ENCODE measurements at places on chromosomes 13 and 19.

GRCh38 chr19:35522745-35523327 is 5.3 kb downstream of the SBSN start:
- no peak for DNase-seq

DNA sequence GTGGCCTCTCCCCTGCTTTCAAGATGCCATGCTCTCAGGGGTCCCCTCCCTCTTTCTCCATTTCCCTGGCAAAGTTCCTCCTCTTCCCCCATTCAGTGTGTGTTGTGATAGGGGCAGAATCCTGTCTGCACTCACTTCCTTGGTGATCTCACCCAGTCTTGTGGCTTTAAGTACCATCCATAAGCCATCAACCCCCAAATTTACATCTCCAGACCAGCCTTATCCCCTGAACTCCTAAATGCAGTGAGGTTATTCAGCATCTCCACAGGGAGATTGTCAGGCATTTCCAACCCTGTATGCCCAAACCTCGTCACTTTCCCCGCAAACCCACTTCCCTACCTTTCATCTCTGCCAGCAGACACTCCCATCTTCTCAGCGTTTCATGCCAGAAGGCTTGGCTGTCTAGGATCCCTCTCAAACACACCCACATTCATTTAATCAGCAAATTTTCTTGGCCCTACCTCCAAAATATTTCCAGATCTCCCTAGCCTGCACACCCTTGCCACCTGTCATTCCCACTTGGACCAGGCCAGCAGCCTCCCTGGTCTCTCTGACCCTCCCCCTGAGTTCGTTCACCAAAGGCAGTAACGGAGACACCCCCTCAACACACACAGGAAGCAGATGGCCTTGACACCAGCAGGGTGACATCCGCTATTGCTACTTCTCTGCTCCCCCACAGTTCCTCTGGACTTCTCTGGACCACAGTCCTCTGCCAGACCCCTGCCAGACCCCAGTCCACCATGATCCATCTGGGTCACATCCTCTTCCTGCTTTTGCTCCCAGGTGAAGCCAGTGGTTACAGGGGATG is at the start of gene HCST:
Gene HCST, plus strand, starts transcription at position 676 of the 808 bp plus-strand sequence. Its CDS starts 65 bp downstream, at position 741.
- DNase-seq = no peak

DNA sequence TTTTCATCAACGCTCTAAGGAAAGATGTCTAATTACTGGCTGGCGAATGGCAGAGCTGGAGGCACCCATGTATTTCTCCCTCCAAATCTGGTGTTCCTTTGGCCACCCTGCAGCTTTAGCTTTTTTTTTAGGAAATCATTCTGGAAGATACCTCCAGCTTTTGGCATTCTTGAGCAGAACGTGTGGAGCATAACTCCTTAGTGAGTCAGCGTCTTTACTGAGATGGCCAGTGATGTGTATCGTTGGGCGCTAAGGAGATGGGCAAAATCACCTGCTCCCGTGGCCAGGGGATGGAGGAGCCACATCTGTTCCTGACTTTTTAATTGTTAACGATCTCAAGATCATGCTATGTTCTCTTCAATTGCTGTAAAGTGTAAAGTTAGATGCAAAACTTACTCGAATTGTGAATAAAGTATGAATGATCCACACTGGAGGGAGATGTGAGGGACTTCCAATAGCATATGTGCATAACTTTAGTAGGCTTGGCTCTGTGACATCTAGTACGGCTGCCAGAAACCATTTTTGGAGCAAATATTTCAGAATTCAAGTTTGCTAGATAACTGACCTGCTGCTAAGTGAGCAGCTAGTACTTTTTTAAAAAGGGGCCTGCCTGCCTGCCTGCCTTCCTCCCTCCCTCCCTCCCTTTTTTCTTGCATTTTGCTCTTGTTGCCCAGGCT is 24.4 kb upstream of the C1QTNF9 start:
- no peak for DNase-seq

DNA sequence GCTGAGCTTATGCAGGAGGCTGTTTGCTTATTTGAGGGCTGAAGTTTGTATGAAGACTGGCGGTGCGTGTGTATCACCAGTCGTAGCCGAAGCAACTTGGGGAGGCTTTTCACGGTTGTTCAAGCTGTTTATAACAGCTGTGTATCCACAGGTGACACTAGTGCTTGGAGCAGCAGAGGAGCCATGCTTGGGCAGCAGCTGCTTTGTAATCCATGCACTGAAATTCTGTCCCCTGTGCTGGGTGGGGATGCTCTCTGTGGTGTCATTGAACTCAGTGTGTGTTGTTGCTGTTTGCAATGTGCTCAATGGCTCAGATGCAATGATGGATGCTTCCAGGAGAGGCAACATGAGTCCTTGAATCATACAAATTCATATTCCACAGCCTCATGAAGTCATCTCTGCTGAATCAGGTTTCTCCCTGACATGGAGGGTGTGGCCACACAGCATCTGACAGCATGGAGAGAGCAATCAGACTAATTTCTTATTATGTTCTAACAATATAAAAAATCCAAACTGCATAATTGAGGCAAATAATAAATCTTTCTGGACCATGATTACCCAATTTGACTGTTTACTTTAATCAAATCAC is 18.8 kb upstream of the GTF3A start:
- DNase-seq = no peak

DNA sequence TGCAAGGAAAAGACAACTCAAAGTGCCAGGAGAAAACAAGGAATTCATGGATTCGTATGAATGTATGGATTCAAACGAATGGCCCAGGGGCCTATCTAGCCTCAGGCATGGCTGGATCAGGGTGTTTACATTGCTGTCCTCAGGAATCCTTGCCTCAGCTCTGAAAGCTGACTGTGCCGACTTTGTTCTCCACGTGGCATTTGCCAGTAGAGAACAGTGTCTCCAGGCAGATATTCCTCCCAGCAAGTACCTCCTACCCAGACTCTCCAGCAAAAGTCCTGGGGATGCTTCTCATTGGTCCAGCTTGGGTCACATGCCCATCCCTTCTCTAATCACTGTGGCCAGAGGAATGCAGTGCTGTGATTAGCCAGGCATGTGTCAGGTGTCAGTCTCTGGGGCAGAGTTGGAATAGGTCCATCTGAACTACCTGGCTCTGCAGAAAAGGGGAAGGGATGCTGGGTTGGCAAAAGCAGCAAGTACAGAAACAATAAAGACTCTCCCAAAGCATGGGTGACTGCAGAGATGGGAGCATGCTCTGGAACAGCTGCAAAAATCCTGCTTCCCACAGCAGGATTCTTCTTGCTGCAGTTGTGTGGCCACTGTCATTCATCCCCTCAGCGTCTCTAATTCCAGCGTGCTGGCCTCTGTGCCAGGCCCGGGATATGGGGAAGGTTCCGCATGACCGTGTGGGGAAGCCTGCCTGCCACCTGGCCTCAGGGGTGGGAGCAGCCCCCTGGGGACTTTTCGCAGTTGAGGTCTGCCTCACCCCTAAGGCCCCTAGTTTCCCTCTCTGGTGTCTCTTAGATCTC is 30.0 kb downstream of the CCNE1 start:
- DNase-seq = peak; percentile 94

DNA sequence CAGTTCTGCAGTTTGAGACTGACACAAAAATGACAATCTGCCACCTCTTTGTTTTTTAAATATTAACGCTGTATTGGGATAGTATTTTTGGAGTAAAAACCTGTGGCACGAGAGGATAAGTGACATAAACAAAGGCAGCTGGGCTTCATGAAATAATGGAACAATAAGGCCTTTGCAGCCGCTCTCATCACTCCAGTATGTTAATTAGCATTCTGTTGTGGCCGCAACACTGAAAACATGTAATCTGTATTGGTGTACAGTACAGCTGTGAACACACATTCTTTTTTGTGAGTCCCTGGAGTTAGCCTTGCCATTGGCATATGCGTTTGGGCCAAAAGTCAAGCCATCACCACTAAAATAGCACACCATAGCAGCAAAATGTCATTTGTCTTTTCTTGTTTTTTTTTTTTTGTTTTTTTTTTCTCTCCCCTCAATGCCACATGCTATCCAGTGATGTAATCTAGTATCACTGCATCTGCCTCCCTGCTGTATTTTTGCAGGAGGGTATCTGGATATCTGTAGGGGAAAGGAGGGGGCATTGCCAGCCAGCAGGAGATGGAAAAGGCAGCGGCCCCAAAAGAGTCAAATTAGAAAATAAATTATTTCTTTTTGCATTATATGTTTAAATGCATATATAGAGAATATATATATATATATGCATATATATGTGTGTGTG is 885 bp upstream of the ZNF536 start:
- DNase-seq = no peak

DNA sequence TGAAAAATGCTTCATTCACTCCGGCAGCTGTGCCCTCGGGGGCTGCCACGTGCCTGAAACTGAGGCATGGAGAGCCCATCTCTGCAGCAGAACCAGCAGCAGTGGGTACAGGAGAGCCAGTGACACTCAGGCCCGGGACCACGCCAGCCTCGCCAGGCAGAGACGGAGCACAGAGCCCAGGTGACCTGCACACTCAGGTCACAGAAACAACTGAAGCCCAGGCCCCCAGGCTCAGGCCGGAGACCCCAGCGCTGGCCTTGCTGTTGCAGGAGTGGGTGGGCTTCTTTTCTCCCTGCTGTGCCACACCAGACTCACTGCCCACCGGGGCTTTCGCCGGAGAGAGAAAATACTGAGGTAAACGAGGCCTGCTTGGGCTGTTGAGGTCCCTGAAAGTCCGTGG is 117.3 kb downstream of the SOX1 start:
- DNase-seq = no peak

- no peak for DNase-seq
These were observed 170.3 kb upstream of the ARGLU1 start for GRCh38 chr13:106738186-106738678.

GRCh38 chr13:32390048-32390447 is 37.9 kb downstream of the N4BP2L1 start:
- no peak for DNase-seq

- peak; percentile 50 for DNase-seq
These were observed 10.9 kb downstream of the RFX1 start for GRCh38 chr19:13995017-13995728.

GRCh38 chr13:48954081-48954480 is 21.6 kb upstream of the FNDC3A start:
- DNase-seq = no peak

GRCh38 chr13:71499235-71499634 is 367.8 kb downstream of the DACH1 start:
- no peak for DNase-seq

DNA sequence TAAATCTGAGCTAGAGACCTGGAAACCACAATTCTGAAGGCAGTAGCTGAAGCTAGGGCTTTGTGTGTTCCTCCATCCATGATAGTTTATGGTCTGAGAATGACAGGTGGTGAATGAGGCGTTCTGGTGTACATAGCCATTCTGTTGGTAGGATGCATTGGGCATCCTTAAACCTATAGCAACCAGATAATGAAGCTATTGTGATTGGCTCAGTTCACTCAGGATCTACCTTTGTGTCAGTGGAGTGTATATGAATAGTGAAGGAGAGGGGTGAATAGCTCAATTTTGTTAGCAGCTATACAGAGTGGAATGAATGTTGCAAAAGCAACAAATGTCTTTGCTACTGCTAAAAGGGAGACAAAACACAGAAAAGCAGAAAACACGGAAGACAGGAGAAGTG is 80.0 kb upstream of the PCDH20 start:
- no peak for DNase-seq

DNA sequence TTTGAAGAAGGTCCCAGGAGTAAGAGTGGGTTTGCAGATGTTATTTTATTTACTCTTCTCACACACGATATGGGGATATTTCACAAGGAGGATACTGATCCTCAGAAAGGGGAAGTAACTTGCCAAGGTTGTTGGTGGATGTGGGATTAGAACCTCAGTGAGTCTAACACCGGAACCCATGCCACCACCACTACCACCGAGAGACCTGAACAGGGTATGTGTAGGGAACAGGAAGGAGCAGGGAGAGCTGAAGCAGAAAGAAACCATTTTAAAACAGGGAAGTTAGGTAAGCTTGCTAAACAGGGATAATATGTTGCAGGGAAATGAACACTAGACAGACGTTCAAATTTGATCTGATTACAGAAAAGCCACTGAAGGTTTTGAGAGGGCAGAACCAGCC is 11.6 kb upstream of the CEACAM3 start:
- DNase-seq = no peak

DNA sequence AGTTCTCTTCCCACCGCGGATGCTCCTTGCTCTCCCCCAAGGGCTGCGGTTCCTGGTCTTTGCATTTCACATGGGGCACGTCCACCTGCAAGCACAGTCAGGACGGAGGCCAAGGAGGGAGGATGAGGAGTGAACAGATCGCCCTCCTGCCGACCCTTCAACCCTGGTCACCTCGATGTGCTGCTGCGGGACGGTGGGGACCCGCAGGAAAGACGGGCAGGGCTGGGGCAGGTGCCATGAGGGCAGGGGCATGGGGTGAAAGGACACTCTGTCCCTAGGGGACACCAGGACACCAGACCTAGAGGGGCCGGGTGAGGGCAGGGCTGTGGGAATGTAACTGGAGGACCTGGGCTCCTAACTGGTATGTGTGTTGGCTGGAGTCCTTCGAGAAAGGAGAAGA is 840 bp downstream of the SYCE2 start:
- DNase-seq = no peak

DNA sequence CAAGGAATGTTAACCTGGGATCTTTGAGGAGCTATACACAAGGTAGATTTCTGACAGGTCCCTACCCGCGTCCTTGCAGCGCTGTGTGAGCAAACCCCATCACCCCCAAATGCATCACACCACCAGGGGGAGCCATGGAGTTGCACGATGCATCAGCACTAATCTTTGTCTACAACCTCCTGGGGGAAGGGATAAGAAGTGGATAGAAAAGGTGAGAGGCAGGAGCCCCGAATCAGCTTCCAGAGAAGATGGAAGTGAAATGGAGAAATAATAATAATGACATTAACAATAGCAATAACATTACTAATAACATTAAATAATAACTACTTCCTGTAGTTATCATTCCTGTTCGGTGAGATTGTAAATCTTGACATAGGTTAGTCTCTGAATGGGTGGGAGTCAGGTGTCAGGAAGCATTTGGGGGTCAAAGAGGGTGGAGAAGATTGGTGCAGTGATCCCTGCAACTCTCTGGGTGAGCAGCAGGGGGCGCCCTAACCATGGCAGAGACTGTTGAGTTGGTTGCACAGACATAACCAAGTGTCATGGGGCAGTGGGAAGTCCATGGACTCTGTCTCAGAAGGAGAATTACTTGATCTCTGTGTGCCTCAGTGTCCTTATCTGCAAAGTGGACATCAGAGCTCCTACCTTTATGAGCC is 16.5 kb downstream of the SIGLEC7 start:
- no peak for DNase-seq

GRCh38 chr19:51128227-51128626 is 3.5 kb downstream of the SIGLEC9 start:
- no peak for DNase-seq

GRCh38 chr13:45830121-45830520 is 21.4 kb downstream of the SIAH3 start:
- no peak for DNase-seq

GRCh38 chr19:27792576-27793127 is 1420.3 kb downstream of the UQCRFS1 start:
- DNase-seq = no peak

- peak; percentile 22 for DNase-seq
These were observed 420.5 kb upstream of the KLF12 start for GRCh38 chr13:74554569-74555275.

DNA sequence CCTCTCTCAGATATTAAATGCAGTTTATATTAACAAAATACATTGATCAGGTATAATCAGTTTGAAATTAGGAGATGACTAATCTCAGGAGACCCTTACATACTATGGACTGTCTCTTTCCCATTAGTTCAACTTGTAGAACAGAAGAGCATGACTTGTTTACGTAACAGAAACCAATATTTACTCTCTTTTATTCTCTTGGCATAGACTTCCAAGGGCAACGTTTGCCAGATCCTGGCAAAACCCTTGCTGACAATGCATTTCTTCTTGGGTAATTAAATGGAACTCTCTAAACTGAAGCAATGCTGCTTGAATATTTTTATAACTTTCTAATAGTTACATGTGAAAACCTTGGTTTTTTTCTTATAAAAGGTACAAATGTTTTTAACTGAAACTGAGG is 68.3 kb upstream of the MYO16 start:
- no peak for DNase-seq
